ENCODE measurements at places on chromosomes 2 and 18.

GRCh38 chr2:191533693-191534180 lies 144.2 kb upstream of the NABP1 start:
- DNase-seq: no peak

DNA sequence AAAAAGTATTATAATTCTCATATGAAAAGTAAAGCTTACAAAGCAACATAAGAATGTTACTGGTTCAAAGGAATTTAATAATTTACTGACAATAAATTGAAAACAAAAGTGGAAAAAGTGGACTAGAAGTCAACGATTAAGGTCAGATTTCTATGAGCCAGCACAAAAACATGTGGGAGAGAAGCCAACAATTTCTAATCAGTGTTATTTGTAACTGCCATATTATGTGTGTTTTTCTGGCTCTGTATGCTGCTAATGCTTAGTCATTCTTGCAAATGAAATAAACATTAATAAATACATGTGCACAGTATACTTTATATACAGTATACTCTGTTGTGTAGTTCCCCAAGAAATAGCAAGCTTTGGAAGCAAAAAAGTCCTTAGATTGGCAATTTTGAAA lies 301.3 kb upstream of the RGPD4 start:
- DNase-seq: no peak

DNA sequence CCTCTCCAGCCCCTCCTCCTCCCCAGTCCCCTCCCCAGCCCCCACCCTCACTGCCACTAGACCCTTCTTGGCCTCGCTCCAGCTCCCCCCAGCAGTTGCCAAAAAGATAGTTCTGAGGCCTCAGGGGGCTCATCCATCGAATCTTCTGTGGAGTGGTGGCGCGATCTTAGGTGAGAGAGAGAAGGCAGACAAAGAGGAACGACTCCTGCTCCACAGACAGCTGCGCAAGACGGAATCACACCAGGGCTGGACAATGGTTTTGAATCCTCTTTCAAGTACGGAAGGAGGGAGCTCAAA lies 68.1 kb downstream of the LAMA3 start:
- no peak for DNase-seq

DNA sequence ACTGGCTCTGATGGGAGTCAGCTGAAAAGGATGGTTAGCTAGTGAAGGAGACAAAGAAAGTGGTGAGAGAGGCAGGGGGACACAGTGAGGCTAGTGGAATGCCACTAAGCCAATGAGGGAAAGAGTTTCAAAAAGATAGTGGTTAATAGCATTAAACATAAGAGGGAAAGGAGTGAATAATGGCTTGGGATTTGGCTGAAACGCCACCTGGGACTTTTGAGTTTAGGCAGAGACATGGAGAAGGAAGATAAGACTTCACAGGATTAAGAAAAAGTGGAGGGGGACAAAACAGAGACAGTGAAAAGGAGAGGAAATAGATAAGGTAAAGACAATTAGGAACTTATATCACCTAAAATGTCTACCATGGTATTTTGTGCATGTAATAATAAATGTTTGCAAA lies 6.9 kb downstream of the CD28 start:
- DNase-seq: no peak

DNA sequence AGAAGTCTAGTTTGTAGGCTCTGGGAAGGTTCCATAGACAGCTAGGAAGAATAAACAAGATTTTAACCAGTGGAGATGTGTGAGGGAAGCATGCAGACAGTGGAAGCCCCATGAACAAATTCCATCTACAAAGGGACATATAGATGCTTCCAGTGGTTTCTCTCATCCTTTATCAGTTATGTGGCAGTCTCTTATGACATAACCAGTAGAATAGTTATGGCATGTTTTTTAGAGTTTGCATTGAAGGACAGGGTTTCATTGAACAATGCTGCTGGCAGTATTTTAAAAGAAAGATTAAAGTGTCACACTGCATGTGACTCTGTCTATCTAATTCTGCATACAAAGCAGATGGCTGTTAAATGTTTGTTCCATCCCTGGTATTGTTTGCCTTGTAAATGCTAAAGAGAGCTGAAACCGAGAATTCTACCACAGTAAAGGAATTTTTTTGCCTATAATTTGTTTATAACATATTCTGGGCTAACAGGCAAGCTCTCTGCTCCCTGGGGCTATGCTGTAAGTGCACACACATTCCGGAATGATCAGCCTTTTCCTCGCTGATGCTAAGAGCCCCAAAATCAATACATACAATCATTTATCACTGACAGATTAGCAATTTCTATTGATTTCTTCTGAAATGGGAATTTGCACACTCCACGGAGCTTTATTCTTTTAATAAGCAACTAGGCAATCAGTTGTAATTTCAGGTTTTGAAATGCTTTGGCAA lies 76.8 kb upstream of the PELI1 start:
- peak; percentile 52 for DNase-seq

DNA sequence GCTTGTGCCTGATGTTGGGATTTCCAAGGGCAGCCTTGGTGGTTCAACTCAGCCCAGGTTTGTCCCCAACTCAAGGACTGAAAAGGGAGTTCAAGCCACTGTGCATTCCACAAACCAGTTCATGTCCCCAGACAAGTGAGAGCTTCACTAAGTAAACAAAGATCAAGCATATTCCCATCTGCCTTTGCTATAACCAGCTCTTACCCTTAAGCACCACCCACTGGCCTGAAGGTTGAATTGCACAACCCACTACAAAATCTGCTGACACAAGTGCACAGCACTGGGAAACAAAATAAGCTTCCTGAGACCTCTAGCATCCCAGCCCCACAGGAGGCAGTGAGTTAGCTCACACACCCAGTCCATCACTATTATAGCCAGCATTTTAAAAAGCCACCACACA lies 516.7 kb downstream of the NR4A2 start:
- DNase-seq: no peak

GRCh38 chr2:158962074-158962473 lies 6.4 kb upstream of the TANC1 start:
- DNase-seq: no peak

DNA sequence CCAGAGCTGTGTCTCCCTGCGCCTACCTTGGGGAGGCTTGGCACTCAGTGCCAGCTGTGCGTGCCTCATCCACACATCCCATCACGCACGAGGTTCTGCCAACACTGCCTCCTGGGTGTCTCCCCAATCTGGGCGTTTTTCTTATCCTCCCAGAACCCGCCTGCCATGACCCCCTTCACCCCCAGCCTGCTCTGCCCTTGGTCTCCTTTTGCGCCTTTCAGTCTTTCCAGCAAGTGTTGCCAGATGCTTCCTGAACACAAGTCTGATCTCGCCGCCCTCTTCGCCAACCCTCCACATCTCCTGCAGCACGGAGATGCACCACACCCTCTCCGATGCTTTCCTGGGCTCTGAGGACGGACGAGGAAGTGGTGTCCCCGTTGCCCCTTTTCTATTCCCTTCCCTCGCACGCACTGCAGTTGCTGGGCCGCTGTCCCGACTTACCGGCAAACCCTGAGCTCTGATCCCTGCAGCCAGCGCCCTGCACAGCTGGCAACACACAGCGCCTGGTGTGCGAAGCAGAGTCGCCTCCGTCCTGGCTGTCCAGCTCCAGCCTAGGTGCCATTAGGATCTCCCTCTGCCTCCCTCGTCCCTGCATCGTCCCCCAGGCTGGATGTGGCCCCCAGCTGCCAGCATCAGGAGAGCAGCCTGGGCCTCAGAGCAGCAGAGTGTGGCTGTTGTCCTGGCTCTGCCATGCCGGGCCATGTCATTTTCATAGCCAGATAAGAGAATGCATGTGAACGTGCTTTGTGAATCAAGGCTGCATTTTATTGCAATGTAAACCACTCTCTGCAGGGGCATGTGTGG lies 22.6 kb upstream of the ALLC start:
- DNase-seq: no peak

- DNase-seq: no peak
Measured at GRCh38 chr2:218323526-218324472, 31.5 kb upstream of the TMBIM1 start.

- no peak for DNase-seq
Measured at GRCh38 chr18:4096486-4096885, 358.6 kb downstream of the DLGAP1 start.

DNA sequence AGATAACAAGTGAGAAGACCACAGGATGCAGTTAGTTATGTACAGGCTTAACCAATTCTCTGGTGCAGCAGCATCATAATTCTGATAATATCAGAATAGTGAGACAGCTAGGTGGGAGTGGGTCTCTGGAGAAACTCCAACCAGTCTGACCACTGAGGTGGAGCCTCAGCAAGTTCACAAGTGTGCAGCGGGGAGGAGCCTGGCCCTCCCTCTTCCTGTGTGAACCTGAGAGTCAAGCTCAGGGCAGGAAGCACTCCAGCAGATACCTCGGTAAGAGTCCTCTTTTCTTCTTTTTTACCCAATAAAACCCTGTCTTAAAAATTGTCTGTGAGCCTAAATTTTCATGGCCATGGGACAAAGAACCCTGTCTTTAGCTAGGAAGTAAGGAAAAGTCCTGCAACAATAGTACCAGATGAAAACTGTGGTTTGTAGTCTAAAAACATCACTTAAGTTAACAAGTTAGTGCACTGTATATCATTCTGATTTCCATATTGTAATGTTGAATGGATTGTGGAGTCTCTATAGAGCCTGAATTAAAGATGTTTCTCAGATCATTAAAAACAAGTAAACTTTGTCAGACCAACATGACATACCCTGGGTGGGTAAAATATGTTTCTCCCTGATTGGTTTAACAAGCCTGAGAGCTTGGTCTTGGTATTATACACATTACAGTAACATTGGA lies 370.8 kb downstream of the TMEM182 start:
- DNase-seq: no peak

- DNase-seq: no peak
Measured at GRCh38 chr2:25388491-25388890, 46.8 kb upstream of the DNMT3A start.

DNA sequence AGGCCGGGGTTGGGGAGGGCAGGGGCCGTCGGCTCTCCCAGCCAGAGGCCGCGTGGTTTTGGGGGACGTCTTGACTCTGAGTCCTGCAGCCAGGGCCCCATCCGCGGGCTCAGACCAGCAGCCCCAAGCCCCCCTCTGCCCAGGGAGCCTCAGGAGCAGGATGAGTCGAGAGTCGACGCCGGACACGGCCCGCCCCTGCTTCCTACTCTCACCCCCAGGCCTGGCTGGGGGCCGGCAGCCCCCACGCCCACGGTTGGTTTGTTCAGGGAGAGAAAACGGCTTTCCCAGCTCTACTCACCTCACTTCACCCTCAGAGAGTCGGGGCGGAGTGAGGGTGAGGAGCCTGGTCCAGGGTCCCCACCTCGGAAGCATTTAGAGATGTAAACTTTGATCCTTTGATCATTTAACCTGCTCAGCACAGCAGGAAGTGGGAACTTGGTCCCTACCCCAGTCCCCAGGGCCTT lies 6.9 kb downstream of the SNORC start:
- DNase-seq: no peak

DNA sequence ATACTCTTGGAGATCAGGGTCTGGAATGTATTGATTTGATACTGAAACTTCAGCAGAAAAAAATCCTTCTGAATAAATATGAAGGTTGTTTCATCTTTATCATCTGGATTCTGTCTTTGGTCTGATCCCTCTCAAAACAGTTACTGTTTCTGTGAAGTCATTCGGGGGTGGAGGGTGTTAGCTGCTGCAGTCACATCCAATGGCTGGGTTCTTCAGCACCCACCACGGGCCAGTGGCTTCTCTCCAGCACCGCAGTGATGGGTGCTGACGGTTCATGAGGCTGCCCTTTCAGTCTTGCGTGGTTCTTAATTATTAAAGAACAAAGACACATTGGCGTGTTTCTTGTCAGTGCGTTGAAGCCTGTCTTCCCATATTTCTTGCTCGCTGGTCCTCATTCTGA lies 148.0 kb downstream of the LDLRAD4 start:
- no peak for DNase-seq

DNA sequence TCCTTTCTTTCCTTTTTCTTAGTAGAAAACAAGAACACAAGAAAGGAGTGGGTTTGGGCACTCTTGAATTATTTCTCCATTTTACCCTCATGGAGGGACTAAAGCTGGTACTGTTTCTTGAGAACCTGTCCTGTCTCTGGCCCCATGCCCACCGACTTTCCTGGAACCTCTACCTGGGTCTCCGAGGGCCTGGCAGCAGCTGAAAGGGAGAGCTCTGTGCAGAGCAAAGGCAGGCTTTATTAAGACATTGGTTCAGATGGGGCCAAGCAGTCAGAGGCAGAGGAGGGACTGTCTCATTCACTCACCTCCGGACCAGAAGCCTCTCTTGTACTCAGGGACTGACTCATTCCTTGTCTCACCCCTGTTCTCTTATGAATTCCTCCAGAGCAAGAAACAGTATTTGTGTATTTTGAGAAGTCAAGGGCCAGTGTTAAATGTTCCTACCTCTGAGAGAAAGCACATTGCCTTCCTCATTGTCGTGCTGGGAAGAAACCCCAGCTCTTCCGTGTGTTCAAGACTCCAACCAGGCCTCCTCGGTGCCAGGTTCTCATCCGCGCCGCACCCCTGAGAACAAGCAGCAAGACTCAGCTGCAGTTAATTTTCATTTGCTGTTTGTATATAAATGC lies 201.9 kb upstream of the NT5C1B start:
- no peak for DNase-seq

DNA sequence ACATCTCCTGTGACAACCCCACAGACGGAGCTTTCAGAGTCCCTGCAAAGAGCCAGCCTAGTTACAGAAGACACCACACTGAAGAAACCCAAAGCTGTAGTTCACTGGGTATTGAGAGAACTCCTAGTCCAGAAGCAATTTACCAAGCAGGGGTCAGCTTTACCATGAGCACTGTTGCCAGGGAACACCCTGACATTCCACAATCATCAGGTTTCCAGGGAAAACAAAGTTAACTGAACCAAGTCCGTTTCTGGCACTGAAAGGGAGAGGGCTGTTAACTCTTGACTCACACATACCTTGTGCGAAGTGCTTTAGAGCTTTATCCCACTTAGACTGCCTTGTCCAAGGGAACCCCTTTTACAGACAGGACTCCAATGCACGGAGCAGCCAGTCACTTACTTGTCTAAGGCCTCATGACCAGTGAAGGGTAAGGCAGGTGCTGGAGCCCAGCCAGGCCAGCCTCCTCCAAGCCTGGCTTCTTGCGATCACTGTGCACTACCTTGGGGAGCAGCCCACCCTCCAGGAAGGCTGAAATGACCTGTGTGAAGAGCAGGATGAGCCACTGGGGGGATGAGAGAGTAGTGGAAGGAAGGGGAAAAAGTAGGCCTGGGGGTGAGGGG lies 53.9 kb downstream of the REEP1 start:
- no peak for DNase-seq

DNA sequence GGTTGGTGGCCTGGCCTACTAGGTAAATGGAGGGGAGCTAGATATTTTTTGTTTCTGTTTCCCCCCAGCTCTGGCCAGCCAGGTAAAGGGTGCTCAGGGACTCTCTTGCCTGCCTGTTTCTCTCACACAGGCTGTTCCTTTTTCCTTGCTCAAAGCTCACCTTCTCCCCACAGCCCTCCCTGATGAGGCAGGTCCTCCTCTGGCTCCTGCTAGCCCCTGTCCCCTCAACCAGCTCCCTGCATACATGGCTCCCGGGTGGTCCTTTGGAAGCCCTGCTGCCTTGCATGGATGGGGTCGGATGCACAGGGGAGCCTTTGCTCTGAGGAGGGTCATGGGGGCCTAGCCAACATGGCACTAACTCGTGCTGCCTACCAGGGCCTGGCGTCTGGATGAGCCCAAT lies 27.8 kb downstream of the DYSF start:
- DNase-seq: no peak
